ENCODE measurements at places on chromosomes 2 and 18. TPM values are rescaled to one million over a fixed set of nuclear protein-coding genes. Genes with fewer than 3 reads are reported as not detected.

The DNAJC5G gene
- total RNA-seq = 2.7 TPM

The ALPI gene
- not detected for total RNA-seq

The CGREF1 gene
- total RNA-seq = 4.8 TPM

The CXCR1 gene
- not detected for total RNA-seq

The CAPN14 gene
- 0.05 TPM for total RNA-seq

The FAM110C gene
- total RNA-seq = 0.28 TPM

The CAVIN2 gene
- total RNA-seq = 571 TPM

The SLC8A1 gene
- 1.5 TPM for total RNA-seq

The RGPD3 gene
- total RNA-seq = 0.51 TPM

The CCDC121 gene
- total RNA-seq = 2.8 TPM

The ELOA2 gene
- total RNA-seq = not detected

The POTEI gene
- 0.51 TPM for total RNA-seq

The NEURL3 gene
- total RNA-seq = 0.51 TPM

The MLPH gene
- total RNA-seq = 1.0 TPM

The IL36B gene
- not detected for total RNA-seq

The TEKT4 gene
- total RNA-seq = not detected

The FOXI3 gene
- total RNA-seq = not detected

The B4GALT6 gene
- total RNA-seq = 3.4 TPM

The DLGAP1 gene
- 0.17 TPM for total RNA-seq

The FBXO15 gene
- 1.7 TPM for total RNA-seq

The ADD2 gene
- 13.3 TPM for total RNA-seq

The ZFAND2B gene
- total RNA-seq = 22.5 TPM

The EPB41L3 gene
- total RNA-seq = 42.1 TPM

The MOGAT1 gene
- not detected for total RNA-seq

The CRYGC gene
- not detected for total RNA-seq

The UCN gene
- total RNA-seq = 0.37 TPM

The FAP gene
- 1.8 TPM for total RNA-seq

The ARHGAP15 gene
- total RNA-seq = not detected

The M1AP gene
- not detected for total RNA-seq
